ENCODE measurements at places on chromosomes 3 and 15.
A peak's percentile ranks its signal among the peaks of the same experiment; 100 is the strongest.

DNA sequence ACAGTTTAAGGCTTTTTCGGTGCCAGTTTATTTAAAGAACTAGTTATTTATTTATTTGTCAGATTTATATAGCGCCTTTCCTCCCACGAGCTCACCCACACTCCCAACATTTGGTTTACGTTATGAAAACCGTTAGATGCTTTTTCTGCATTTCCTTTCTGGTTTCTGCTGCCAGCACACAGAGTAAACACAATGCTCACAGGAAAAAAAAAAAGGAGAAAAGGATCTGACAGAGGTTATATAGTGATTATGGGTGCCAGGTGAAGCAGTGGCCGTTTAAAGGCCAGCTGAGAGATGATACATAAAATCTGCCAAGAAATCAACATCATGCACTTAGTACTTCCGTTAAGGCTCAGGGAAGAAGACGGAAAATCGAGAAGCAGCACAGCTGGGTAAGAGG lies 37.9 kb downstream of the ETV5 start:
- no peak for DNase-seq

- no peak for DNase-seq
Measured at GRCh38 chr3:168241156-168241555, 145.4 kb upstream of the GOLIM4 start.

GRCh38 chr3:150636258-150636657 lies 33.1 kb downstream of the SELENOT start:
- DNase-seq = no peak

DNA sequence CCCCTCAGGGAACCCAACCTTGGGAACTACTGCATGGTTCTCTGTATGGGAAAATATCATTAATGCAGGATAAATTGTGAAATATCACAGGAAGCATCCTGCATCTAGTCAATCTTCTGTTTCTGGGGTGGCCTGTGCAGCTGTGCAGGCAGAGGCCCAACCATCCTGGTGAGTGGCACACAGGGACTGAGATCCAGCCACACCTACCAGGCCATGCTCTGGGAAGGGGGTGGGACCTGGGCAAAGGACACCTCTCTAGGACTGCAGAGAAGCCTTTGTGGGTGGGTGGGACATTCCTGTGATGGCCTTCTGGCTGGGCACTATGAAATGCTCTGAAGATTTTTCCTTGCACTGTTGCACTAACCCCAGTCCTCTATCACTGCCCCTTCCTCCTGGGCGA lies 26.8 kb downstream of the CCRL2 start:
- DNase-seq = no peak

GRCh38 chr15:22988811-22989210 lies 8.6 kb upstream of the CYFIP1 start:
- DNase-seq = no peak

DNA sequence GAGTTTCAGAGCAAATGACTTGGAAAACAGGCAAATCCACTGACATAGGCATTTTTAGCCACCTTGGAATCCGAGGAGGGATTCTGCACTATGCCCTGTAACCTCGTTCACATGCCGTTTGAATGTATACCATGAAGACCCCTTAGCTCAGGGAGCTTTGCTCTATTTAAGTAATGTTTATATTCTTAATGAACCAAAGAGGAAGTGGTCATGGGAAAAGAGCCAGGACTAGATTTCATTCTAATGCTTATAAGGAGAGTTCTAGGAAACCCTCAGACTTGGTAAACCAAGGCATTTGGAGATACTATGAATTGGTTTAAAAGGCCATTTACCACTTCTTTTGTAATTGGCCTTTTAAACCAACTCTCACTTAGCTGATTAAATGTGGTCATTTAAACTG lies 178.9 kb downstream of the IGF1R start:
- no peak for DNase-seq

DNA sequence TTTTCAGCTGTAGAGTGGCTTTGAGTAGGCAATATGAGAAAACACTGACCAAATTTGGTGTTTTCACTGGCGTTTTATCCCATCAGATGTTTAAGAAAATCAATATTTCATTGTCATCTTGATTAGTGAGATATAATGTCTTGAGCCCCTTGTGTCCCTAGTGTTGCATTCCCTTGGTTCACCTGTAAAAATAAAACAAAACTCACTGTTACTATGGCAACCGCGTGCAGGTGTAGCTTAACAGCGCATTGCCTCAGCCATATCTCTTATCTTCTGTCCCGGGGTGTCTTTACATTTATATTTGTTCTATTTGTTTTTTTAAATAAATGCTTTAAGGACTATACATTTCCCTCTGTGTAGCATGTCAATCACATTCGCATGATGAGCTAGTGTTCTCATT lies 551.6 kb downstream of the ZIC1 start:
- DNase-seq = no peak

- DNase-seq = peak; percentile 28
Measured at GRCh38 chr15:82535566-82536408, 4.5 kb downstream of the RPS17 start.

DNA sequence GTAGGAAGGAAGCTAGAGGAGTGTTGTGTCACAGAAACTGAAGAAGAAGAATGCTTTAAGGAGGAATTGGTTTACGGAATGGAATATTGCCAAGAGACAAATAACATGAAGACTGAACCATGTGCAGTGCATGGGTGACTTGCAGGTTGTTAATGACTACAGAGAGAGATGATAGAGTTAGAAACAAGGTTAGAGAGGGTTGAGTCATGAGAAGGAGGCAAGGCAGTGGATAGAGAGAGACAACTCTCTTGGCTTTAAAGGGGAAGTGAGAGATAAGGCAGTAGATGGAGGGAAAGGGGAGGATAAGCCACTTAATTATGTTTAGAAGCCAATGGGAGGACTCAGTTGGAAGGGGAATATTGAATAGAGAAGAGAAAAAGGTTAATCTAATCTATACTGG lies 119.3 kb upstream of the CCNL1 start:
- DNase-seq = no peak

DNA sequence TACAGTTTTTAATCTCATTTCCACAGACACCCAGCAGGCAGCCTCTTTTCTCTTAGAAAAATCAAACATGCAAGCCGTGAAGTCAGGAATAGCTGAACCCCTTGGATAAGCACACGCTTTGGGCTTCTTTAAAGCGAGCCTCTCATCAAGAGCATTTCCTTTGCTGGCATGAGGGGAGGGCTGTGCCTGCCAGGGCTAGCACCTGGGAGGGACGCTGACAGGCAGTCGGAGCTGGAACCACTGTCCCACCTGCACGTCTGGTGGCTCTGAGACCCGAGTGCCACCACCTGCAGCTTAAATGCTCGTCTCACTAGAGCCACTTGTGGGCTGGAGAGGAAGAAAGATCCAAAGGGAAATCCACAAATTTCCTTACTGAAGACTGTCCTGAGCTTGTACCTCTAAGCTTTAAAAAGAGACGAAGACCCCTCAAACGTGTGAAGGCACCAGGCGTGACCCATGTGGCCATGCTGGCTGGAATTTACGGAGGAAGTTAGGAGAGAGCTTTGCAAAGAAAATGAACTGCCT lies 9.4 kb downstream of the MAP6D1 start:
- no peak for DNase-seq

DNA sequence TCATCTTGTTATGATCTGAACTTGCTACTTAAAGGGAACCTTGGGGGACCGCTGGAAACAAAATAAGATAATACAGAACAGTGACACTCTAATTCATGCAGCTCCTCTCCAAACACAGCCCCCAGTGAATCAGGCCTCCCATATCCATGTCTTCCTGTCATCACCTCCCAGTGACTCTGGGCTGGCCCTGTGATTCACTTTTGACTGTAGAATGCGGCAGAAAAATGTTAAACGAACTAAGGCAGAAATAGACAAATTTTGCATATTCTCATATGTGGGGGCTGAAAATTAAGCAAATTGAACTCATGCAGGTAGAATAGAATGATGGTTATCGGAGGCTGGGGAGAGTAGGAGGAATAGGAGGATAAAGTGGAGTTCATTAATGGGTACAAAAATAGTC lies 20.2 kb upstream of the GADL1 start:
- no peak for DNase-seq

DNA sequence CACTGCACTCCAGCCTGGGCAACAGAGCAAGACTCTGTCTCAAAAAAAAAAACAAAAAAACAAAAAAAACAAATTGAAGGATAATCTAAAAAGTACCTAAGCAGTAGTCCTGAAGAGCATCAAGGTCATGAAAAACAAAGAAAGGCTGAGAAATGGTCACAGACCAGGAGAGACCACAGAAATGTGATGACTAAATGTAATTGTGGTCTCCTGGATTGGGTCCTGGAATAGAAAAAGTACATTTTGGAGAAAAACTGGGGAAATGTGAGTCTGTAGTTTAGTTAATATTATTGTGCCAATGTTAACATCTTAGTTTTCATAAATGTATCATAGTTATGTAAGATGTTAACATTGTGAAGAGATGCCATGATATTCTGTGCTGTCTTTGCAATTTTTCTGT lies 267.5 kb upstream of the NR2E3 start:
- no peak for DNase-seq

GRCh38 chr3:9649791-9650521 lies 651 bp downstream of the MTMR14 start:
- DNase-seq = no peak

- no peak for DNase-seq
Measured at GRCh38 chr3:156417559-156418132, 137.3 kb downstream of the SSR3 start.

Data from ureter (tissue), 1 donor.